Astrocyte of the spinal cord (primary cell): ENCODE measurements at places on chromosomes 4 and X.
A peak's percentile ranks its signal among the peaks of the same experiment; 100 is the strongest.

- DNase-seq: no peak
Observed at GRCh38 chr4:8709729-8710360, 117.3 kb downstream of the CPZ start.

DNA sequence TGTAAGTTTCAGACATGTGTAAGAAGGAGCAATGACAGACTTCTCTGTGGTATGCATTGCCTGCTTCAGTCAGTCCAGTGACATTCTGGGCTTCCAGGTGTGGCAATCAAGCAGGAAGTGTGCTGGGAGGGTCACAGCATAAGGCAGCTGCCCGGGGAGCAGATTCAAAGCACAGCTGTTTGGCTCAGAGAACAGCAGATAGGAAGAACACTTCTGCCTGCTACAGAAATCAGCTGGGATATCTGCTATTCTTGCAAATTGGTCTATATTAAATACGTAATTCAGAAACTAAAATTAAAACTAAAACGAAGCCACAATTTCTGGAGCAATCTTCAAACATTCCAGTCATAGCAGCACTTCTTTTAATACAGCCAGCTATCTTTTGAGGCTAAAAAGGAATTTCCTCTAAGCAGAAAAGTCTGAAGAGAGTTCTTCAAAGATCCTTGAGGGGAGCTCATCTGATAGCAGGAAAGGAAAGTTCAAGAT, 47.5 kb upstream of the GALNT7 start:
- peak; percentile 12 for DNase-seq

DNA sequence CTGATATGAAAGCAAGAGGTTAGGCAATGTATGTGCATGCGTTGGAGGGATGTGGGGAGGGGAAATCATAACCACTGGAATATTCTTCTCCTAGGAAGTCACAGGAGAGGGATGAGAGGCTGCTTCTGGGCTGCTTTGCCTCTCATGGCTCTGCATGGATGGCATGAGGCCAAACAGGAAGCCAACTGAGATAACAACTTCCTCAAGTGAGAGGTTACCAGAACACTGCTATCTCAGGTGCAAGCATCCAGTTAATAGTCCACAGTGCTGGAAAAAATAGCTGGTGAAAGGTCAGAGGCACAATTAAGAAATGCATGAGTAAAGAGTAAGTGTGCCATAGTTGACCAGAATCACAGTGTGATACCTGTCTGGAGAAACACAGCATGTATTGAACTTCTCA, 113.3 kb downstream of the ELOVL6 start:
- DNase-seq: no peak

GRCh38 chrX:18789916-18790315, 82.5 kb downstream of the PPEF1 start:
- no peak for DNase-seq
